ENCODE measurements at places on chromosomes 6 and 20.

DNA sequence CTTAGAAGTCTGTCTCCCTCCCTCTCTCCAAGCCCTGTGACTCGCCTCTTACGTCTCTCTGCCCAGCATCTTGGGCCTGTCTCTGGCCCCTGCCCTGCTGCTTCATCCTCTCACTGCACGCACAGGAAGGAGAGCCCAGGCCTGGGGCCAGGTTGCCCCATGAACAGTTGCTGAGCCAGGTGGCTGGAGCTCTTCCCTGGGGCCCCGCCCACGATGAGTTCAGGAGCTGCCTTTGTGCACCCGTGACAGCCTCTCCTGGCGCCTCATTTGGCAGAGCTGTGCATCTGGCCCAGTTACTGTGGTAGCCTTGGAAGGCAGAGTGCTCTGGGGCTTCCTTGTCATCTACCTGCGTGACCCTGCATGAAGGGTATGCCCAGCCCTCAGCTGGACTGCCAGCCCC lies 44.5 kb downstream of the SLC52A3 start:
- DNase-seq: no peak

DNA sequence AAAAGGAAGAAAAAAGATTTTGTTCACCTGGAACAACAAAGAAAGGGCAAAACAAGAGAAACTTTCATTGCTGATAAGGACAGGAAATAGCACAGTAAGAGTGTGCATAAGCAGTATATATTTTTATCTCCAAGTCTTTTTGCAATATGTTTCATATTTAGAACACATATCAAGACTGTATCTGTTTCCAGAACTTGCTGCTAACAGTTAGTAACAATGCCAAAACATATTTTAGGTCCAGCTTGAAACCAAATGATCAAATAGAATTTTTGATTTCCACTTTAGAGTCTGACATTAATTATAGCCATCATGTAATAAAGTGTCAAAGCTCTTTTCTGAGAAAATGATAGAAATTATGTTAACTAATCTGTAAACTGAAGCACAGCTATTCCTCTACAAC lies 143.5 kb upstream of the SUPT3H start:
- no peak for DNase-seq

GRCh38 chr6:163386329-163386908 lies 28.1 kb upstream of the QKI start:
- no peak for DNase-seq

GRCh38 chr6:35230498-35230897 lies 16.7 kb downstream of the SCUBE3 start:
- DNase-seq: no peak

- no peak for DNase-seq
Measured at GRCh38 chr6:53796791-53797190, 2.0 kb downstream of the LRRC1 start.

GRCh38 chr6:161189891-161190290 lies 84.0 kb downstream of the AGPAT4 start:
- no peak for DNase-seq

DNA sequence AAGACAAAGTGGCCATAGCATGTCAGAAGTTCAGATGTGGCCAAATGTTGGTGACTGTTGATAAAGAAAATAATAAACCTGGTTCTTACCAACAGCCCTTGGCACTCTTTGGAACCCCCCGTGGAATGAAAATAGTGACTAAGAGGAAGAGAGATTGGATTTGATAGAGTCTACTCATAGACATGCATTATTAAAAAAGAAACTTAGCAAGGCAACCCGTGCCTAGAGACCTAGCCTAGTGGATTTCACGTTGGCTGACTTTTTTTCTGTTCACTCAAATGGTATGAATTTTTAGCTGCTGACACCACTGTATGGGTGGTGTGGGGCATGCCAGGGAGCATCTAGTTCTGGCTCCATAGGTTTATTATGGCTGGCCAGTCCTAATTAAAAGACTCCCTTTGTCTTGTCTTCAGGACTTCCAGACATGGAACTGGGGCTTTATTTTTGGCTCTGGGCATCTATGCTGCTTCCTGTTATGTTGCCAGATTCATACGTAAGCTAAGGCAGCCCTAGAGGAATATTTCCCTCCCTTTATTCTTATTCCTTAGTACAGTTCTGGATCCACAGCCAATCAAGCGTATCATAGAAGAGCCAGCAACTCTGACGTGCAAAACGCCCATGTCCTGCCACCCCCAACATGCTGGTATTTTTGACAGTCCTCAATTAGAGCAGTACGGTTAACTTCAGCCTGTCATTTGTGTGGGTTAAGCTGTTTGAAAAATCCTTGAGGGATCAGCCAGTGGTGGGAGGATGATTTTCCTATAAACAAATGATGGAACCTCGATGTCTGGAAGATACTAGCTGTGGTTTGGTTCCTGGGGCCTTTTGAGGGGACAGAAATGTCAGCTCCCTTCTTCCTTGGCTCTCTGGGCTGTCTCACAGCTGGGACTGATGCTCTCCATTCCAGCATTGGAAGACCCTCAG lies 127.5 kb downstream of the ISM1 start:
- no peak for DNase-seq

- DNase-seq: no peak
Measured at GRCh38 chr6:144160431-144161005, 10.2 kb downstream of the STX11 start.

DNA sequence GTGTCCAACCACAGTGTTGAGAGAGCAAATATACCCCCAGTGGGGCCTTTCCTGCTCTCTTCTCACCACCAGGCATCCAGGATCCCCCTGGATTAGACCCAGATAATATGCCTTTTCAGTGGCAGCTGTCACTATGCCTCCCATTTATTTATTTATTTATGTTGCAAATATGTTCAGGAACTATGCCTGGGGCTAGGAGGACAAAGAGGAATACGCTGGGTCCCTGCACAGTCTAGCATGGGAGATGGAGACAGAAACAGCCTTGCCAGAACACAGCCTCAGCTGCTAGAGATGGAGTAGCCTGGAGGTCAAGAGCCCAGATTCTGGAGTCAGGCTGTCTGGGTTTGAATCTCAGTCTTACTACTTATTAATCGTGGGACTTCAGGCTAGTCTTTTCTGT lies 74.6 kb upstream of the LRFN2 start:
- no peak for DNase-seq

DNA sequence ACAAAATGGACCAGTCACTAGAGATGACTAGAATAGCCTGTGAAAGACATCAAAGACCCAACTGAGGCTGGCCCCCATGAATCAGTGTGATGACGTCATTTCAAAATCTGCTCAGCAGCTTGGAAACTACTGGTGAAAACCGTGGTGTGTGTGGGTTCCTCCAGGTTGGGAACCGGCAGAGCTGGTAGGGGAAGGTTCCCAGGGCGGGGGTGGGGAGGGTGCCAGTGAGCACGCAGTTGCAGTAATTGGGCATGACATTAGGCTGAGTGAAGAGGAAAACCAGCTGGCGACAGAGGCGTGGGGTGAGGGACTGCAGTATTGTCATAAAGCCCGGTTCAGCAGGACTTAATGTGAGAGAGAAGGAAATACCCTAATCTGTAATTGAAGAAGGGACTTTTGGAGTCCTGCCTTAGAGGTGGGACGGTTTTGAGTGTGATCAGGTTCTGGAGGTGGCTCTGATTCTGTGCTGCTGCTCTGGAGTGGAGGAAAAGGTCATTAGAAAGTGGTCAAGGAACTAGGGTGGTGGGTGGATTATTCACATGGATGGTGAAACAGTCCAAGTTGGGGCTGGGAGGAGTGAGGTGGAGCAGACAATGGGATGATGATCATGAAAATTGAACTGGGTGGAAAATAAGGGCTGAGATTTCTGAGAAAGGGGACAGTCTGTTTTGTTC lies 52.0 kb upstream of the MTHFD1L start:
- DNase-seq: no peak

DNA sequence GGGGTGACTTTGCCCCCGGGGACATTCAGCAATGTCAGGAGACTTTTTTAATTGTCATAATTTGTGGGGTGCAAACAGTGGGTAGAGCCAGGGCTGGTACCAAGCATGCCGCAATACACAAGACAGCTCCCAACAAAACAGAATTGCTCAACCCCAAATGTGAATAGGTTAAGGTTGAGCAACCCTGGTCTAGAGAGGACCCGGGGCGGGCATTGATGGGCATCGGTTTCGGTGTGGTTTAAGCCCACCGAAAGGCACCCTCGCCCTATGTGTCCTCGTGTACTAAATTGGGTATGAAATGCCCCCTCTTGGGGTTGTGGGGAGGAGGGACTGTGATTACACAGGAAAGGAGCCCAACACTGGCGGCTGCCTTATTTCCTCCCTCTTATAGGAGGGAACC lies 36.0 kb downstream of the KIAA1755 start:
- no peak for DNase-seq

DNA sequence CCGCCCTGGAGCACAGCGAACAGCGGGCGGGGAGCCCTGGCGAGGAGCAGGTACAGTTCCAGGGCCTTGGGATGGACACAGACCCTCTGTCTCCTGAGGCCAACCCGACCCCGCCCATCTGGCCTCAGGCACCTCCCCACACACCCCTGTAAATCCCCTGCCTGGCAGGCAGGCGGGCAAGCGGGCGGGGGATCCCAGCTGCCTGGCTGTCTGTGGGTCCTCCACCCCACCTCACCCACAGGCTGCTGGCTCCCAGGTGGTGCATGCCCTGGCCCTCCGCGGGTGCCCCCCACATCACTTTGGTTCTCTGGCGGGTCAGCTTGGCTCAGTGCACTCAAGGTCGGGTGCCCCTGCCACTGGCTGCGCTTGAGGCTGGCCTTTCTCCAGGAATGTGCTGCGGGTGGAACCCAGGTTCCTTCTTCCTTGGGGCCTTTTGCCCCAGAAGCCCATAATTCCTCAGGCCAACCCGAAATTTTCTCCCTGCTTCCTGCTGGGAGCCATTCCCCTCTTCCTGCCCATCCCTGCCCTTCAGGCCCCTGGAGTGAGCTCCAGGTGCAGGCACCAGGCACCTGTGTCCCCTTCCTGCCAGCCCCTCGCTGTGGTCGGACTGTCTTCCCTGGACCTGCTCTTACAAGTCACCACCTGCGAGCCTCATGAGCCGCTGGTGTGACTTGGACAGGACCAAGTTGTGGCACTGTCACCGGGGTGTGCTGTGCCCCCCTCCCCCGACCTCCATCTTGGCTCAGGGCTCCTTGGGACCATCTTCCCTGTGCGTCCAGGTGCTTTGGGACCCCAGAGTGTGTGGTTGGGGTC lies 5.3 kb upstream of the TNFRSF6B start:
- no peak for DNase-seq

- no peak for DNase-seq
Measured at GRCh38 chr6:34300332-34300751, 51.5 kb upstream of the SMIM29 start.

- DNase-seq: no peak
Measured at GRCh38 chr6:170237999-170238740, 52.7 kb downstream of the DLL1 start.

- DNase-seq: no peak
Measured at GRCh38 chr6:45801471-45802289, 214.0 kb downstream of the CLIC5 start.

DNA sequence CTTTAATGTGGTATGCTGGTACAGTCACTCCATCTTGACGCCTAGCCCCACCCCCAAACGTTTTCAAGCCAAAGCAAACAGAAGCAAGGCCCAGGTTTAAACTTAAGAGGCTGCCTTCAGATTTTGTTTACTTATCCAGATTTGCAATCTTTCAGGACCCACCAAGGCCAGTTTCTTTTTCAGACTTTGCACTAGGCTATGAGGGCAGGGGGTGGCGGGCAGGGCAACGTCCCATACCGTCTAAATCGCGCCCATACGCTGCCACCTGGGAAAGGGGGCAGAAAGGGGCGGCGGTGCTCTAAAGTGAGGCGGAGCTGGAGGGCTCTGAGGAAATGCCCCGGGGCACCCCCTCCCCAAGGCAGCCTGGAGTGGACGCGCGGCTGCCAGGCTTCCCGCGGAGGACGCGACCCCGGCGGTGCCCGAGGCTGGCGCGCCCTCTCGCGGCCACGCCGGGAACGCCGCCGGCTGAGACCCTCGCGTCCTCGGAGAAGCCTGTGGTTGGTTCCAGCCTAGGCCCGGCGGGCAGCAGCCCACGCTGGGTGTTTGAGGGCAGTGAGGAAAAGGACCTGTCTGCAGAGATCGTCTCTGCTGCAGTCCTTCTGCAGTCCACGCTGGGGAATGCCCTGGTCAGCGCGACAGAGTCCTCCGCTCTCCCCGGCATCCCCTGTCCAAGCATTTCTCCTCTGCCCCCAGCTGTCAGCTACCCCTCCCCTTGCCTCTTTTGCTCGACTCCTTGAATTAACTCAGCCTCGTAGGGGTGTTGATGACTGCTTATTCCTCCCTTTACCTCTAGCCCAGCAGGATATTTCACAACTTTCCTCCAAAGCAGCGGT lies 129.2 kb upstream of the PRND start:
- DNase-seq: peak; percentile 37

GRCh38 chr20:59242714-59243626 lies 57.4 kb upstream of the EDN3 start:
- DNase-seq: no peak

GRCh38 chr6:12782136-12782535 lies 65.6 kb downstream of the PHACTR1 start:
- DNase-seq: no peak

DNA sequence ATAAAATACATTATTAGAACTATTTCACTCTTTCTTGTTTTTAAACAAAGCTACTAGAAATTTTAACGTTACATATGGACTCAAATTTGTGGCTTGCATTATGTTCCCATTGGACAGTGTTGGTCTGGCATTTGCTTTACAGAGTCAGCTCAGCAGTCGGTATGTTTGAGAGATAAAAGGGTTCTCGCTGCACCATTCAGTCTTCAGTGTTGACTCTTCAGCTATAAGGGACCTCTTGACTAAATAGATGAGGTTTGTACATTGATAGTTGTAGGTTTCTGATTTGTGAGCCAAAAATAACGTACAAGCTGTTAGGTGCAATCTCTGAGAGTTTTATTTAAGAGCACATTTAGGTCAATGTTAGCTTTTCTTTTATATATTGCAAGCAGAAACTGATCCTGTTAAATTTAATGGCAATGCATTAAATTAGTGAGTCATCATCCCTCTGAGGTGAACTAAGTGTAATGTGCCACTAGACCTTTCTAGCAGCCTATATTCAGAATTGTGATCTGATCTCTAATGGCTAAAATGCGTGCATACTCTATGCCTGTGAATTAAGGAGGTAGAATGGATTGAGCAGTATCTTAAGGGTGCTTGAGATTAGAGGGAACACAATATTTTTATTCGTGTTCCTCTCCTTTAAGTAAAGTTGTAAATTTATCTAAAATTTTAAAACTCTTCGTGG lies 485.6 kb upstream of the SYNCRIP start:
- DNase-seq: no peak

DNA sequence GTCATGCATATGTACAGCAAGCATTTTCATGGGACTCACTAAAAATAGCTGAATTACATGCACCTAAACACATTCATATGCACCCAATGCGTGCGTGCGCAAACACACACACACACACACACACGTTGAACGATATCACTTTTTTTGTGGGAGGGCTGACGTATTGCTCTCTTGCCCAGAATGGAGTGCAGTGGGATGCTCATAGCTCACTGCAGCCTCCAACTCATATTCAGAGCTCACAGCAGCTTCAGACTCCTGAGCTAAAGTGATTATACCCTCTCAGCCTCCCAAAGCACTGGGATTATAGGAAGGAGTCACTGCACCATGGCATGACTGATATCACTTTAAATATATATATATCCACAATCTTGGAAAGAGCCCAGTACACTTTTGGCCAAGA lies 620.4 kb upstream of the MANEA start:
- DNase-seq: no peak

Data from activated T-cell treated with anti-CD3 and anti-CD28 coated beads for 4 hours (primary cell).